ENCODE measurements at places on chromosomes 1 and 21.

DNA sequence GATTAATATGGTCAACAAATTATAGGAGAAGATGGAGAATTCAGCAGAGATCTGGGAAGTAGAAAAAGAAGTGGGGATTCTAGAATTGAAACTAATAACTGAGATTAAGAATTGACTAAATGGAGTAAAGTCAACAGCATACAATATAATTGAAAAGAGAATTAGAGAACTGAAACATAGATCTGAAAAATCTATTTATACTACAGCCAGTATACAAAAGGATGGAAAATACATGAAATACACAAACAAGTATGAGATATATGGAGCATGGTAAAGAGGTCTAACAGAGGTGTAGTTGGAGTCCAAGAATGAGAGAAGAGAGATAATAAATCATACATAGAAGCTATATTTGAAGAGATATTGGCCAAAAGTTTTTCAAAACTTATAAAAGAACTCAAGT is 235.2 kb downstream of the FGGY start:
- no peak for DNase-seq

- no peak for DNase-seq
Measured at GRCh38 chr1:78676993-78677392, 27.4 kb downstream of the IFI44 start.

DNA sequence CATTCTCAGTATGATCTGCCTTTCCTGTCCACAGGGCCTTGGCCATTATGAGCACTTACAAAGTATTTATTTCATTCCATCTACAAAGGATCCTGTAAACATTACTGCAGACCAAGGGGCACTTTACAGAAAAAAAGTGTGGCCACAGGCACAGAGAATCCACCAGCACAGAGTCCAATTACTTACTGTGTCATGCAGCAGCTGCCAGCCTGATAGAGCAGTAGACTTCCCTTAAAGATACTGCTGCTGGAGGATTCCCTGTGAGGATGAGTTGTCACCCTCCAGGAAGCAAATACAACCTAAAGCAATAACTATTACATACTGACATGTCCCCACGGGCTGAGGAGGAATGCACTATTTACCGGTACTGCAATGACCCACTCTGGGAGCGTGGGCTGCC is 97.1 kb upstream of the COG2 start:
- DNase-seq, result no peak

DNA sequence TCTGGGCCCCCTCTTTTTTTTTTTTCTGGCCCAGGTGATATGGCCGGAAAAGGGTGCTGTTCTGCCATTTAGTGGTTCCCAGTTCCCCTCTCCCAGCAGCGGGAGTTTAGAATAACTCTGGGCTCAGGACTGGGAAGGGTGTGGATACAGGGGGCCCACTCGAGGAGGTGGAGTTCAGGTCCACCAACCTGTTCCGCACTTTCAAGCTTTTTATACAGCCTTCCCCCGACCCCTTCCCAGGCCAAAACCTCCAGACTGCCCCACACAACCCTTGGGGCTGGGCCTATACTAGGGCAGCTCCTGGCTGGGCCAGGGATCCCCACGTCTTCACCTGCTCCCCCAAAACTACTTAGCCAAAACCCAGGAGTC is 402 bp downstream of the PLEKHG5 start:
- no peak for DNase-seq

DNA sequence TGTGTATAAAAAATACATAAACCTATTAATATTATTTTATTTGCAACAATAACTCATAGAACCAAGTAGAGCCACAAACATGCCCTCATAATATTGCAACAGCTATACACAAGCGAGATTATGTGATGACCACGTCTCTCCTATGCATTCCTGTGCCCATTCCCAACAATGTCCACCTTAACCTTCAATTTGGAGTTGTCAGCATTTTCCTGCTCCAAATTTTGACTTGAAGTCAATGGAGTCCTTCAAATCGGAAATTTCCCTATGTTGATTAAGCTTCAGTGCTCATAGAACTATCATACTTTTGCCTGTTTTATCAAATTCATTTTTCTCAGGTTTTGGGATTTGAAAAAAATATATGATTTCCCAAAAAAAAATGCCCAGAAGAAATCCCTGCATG is 27.4 kb upstream of the FAM20B start:
- no peak for DNase-seq

DNA sequence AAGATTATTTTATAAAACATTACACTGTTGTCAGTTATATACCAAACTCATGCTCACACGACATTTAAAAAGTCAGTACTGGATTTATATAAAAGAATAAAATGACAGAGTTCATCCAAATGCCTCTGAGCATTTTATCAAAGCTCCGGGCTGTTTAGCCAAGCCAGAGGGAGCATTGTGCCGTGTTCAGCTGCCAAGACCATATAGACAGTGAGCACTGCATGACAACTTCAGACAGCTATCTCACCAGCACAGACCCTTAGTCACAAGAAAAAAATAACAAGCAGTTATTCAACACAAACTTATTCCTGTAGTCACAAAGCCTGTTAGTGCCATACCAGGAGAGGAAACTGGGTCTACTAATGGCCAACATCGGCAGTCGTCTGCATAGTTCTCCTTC is 88.0 kb upstream of the PBX1 start:
- DNase-seq, result no peak

GRCh38 chr1:67937651-67938050 is 104.4 kb upstream of the GNG12 start:
- no peak for DNase-seq

- no peak for DNase-seq
Measured at GRCh38 chr1:50195205-50195604, 86.5 kb downstream of the ELAVL4 start.

GRCh38 chr1:77413541-77414335 is 131.9 kb downstream of the AK5 start:
- no peak for DNase-seq

GRCh38 chr1:224959115-224959514 is 29.6 kb downstream of the DNAH14 start:
- DNase-seq, result no peak

- peak; percentile 68 for DNase-seq
Measured at GRCh38 chr1:32878183-32878582, 7.5 kb upstream of the FNDC5 start.

GRCh38 chr1:172697534-172698002 is 38.7 kb downstream of the FASLG start:
- DNase-seq, result no peak

DNA sequence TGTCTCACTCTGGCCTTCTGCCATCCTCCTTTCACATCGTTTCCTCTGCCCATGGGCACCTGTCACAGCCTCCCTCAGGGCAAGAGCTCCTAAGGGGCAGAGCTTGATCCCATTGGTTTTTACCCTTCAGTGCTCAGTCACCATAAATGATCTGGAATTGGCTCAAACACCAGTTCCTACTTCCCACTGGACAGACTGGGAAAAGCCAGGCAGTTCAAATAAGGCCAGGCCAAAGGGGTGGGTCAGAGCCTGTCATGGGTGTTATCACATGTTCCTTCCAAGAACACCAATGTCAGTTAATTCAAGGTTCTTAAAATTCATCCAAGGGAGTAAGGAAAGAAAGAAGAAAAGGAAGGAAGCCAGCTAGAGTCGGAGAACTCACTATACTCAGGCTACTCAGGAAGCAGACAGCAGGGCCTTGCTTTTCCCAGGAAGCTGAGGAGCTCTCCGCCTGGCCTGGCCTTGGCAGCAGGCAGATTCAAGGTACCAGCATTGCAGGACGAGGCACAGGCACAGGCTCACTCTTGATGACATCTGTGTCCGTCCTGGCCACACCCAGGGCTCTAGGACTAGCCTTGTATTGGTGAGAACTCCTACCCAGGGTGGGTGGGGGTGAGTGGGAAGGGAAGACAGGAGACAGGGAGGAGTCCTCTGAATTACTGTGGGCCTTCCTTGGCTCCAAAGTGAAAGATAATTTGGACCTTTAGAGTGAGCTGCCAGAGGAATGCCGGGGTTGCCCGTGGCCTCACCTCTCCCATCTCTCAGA is 32.2 kb upstream of the ARTN start:
- no peak for DNase-seq

GRCh38 chr1:37570528-37571334 is 14.0 kb downstream of the DNALI1 start:
- no peak for DNase-seq

DNA sequence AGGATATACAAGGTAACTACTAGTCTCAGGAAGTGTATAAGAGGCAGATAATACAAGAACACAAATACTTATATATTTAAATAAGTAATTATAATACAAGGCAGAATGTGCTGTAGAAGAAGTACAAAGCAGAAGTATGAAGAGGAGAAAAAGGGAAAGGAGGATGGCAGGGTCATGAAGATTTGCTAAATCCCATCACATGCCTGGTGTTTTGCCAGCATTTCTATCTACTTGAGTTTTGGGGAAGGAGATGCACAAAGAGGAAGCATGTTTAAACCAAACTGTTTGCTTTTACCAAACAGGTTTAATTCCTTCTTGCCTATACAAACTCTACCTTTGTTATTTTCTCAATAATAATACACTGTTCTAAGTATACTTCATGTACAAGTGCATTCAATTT is 60.9 kb upstream of the PODN start:
- no peak for DNase-seq

- DNase-seq, result no peak
Measured at GRCh38 chr1:21182181-21182731, 5.6 kb upstream of the EIF4G3 start.

DNA sequence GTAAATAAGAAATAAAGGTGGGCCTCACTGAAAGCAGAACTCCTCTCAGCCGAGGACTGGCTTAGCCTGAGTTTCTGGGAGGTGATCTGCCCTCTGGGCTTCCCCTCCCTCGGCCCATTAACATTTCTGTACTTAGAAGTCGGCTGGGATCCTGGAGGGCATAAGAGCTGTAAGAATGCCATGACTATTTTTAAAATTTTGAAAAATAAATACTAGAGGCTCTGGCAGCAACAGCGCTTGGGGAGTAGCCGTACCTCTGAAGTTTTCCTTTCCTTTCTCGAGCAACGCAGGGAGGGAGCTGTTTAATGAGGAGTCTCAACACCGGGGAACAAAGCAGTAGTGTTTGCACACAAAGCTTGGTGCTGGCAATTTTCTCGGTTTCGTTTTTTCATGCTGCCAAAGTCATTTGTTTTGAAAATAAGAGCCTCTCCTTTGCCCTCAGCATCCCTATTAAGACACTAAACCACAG is 498.7 kb downstream of the SMYD3 start:
- DNase-seq, result no peak

DNA sequence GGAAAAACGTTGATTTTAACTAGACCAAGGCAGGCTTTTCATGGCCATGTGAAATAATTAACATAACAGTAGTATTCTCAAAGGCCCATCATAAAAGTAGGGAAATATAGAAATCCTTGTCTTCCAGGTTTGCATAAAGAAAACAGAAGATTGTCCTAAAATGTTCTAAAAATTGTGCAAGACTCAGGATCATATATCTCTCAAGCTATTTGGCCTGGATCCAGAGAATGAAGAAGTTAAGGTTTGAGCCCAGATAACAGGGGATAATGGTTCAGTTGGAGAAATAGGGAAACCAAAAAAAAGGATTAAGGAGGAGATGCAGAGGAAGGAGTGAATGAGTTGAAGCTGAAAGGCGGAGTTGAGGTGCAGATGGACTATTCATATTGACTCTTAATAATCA is 555.5 kb upstream of the NR5A2 start:
- DNase-seq, result no peak

DNA sequence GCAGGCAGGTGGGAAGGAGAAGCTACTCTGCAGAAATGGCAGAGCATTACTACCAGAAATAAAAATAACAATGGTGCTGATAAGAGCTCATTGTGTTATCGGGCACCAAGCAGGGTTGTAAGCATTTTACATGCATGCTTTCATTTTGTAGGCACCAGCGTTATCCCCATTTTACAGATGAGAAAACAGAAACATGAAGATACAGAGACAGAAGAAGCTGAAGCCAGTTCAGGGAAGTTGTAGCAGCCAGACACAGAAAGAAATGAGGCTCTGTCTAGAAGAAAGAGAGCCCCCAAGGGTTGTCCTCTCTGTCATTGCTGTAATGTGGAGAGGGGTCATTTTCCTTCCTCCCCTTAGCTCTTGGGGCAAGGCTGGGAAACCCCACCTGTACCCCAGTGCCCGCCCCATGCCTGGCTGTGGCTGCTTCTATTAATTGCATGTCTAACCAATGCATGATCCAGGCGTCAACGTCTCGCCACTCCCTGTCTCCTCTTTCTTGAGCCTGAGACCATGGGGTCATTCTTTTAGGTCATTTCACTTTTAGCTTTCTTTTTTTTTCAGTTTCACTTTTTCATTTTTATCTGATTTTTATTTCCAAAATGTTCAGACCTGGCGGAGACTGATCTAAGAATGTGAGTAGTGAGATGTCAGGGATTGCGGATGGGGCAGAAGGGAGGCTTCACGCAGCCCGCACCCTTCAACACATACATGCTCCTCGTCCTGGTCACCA is 6.8 kb downstream of the OLIG1 start:
- no peak for DNase-seq

DNA sequence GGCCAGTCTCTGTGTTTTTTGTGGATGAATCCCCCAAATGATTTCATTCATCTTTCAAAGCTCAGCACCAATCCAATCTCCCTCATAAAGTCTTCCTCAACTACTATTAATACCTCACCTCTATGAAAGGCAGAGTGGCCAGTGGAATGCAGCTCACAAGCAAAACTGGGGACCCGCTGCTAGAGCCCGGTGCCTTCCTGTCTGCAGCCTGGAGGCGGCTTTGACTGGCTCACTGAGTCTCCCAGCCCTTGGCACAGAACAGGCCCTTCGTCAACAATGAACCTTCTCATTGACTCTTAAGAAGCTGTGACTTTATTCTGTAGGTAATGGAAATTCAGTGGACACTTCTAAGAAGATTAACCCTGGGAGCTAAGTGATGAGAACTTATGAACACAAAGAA is 86.8 kb upstream of the RAB4A start:
- DNase-seq, result no peak

- peak; percentile 10 for DNase-seq
Measured at GRCh38 chr21:15560383-15561056, 169.3 kb upstream of the USP25 start.

All from foreskin keratinocyte (primary cell).